ENCODE measurements at places on chromosomes 4 and X. TPM values are rescaled to one million over a fixed set of nuclear protein-coding genes. Genes with fewer than 3 reads are reported as not detected.

Gene NAA10
- 46.9 TPM for total RNA-seq

Gene MAP9
- total RNA-seq: 0.31 TPM

Gene TEX13D
- total RNA-seq: not detected

Gene ADAM29
- total RNA-seq: 0.06 TPM

Gene EDA
- total RNA-seq: 0.94 TPM

Data from bladder microvascular endothelial cell (primary cell).